ENCODE measurements at places on chromosomes 16 and 17. TPM values are rescaled to one million over a fixed set of nuclear protein-coding genes. Genes with fewer than 3 reads are reported as not detected.
A peak's percentile ranks its signal among the peaks of the same experiment; 100 is the strongest.

DNA sequence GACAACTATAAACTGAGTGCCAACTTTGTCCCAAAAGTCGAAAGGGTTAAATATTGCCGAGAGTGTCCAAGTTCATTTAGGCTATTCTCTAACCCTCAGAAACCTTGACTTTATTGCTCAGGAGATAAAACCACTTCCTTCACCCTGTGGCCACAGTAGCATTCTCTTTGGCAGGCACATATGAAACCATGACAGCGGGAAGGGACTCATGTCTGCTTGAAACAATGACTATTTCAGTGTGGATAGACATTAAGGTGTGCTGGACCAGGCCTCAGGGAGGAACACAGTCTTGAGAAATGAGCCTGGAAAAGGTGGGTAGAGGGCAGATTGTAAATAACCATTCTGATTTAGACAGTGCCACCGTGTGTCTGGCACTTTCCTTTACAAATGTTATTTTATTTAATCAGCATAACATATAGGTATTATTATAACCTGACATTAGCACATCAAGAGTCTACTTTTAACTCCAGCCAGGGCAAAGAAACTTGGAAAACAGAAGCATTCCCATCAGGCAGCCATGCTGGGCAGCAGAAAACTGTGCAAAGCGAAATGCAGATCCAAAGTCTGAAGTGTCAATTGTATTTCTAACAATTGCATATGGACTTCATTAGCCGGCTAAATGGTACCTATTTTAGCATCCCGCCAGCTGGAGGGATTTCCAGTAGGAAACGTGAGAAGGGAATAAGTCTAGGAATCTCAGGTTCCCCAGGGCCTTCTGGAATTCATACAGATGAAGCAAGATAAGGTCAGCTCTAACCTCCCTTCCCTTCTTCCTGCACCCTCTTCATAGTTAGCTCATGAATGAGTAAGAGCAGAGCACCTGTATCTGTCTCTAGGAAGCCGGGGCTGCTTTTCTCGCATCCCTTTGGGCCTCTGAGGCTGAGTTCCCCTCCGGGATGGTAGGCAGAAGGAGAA is 212.8 kb upstream of the ELAC2 start:
- H3K27ac ChIP-seq, result no peak overlapping the region
- H3K4me3 ChIP-seq, result no peak overlapping the region
- peak; percentile 80 for DNase-seq
- no peaks in the 10 kb centered on the region for H3K36me3 ChIP-seq

DNA sequence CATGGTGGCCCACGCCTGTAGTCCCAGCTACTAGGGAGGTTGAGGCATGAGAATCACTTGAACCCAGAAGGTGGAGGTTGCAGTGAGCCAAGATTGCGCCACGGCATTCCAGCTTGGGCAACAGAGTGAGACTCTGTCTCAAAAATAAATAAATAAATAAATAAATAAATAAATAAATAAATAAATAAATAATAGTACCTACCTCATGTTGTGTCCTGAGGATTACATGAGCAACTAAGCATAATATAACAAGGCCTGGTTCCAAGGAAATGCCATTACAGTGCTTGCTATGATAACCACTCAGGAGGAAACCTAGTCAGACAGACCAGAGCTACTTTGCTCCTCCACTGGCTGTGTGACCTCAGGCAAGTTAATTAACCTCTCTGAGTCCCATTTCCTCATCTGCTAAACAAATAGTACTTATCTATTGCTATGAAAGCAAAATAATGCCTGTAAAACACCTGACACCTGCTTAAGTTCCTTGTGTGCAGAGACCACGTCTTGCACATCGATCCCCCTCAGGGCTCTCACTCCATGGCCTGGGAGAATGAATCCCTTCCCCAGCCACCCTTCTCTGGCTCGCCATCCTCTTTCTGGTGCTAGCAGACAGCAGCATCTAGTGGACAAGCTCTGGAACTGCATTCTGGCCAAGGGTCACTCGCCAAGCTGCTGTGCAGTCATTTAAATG is 7.5 kb downstream of the EPOP start:
- H3K27me3 ChIP-seq, result peaks cover 4% of the 10 kb centered on the region
- peak; percentile 82 for DNase-seq
- H3K4me1 ChIP-seq, result no peaks in the 10 kb centered on the region
- no peaks in the 10 kb centered on the region for H3K36me3 ChIP-seq
- H3K4me3 ChIP-seq, result no peak overlapping the region

DNA sequence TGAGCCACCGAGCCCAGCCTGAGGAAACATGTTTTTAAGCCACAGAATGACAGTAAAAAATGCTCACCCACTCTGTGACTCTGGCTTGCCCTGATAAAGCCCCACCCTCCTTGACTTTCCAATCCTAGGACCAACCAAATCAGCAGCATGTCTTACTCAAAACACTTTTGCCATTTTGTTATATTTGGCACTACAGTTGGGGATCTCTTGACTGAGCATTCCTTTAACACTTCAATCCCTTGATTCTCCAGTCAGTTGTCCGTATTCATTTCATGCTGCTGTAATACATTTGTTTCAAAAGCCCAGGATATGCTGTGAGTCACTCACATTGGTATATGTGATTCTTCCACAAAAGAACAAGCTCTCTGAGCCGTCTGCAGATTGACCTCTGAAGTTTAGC is 8.2 kb downstream of the MYH3 start:
- DNase-seq, result no peak
- H3K27me3 ChIP-seq, result no peaks in the 10 kb centered on the region
- H3K4me1 ChIP-seq, result no peaks in the 10 kb centered on the region
- H3K27ac ChIP-seq, result no peak overlapping the region
- no peak overlapping the region for H3K4me3 ChIP-seq
- H3K36me3 ChIP-seq, result no peaks in the 10 kb centered on the region

DNA sequence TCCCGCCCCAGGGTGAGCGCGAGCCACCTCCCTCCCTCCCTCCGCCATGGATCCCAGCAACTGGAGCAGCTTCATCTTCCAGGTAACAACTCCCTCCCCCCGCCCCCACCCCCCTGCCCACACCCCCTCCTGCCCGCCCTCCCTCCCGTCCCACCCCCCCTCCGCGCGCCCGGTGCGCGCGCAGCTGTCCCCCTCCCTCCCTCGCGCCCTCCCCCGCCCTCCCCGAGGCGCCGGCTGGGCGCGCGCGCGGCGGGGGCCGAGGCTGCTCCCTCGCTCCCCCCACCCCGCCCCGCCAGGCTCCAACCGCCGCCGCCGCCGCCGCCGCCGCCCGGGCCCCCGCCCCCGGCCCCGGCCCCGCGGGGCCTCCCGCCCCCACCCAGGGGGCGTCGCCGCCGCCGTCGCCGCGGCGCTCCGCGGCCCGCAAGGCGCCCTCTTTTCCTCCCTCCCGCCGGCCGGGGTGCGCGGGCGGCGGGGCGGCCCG is at the start of gene MAZ:
Gene MAZ, plus strand, starts transcription at position 431 of the 481 bp plus-strand sequence. CDS start 173 bp downstream, outside the sequence.
- peak within 1 kb of the TSS; percentile 63 for H3K4me3 ChIP-seq
- H3K27ac ChIP-seq, result peak within 1 kb of the TSS; percentile 67
- peaks cover 51% of the 10 kb centered on the region for H3K36me3 ChIP-seq
- no peaks in the 10 kb centered on the region for H3K27me3 ChIP-seq
- DNase-seq, result no peak

DNA sequence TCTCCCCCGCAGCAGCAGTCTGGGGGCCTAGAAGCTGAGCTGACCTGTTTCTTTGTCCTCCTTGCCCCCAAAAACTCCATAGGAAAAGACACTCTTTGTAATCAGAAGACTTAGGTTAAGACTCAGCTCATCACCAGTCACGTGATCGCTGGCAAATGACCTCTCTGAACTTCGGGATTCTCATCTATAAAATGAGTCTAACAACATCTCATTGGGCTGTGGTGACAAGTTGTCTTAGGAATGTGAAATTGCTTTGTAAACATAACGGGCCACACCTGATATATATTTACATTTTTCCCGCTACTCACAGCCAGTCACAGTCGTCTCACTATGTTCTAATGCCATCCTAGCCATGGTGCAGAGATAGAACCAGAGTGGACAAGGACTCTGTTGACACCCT is 86.0 kb upstream of the LHX1 start:
- no peak overlapping the region for H3K4me3 ChIP-seq
- H3K36me3 ChIP-seq, result no peaks in the 10 kb centered on the region
- no peak for DNase-seq
- H3K4me1 ChIP-seq, result peaks cover 15% of the 10 kb centered on the region
- H3K27me3 ChIP-seq, result peaks cover 10% of the 10 kb centered on the region

- H3K36me3 ChIP-seq, result peaks cover 46% of the 10 kb centered on the region
- H3K4me1 ChIP-seq, result no peaks in the 10 kb centered on the region
- no peak overlapping the region for H3K4me3 ChIP-seq
- no peaks in the 10 kb centered on the region for H3K27me3 ChIP-seq
- DNase-seq, result no peak
These were observed 4.4 kb upstream of the NT5C start for GRCh38 chr17:75135946-75136345.

DNA sequence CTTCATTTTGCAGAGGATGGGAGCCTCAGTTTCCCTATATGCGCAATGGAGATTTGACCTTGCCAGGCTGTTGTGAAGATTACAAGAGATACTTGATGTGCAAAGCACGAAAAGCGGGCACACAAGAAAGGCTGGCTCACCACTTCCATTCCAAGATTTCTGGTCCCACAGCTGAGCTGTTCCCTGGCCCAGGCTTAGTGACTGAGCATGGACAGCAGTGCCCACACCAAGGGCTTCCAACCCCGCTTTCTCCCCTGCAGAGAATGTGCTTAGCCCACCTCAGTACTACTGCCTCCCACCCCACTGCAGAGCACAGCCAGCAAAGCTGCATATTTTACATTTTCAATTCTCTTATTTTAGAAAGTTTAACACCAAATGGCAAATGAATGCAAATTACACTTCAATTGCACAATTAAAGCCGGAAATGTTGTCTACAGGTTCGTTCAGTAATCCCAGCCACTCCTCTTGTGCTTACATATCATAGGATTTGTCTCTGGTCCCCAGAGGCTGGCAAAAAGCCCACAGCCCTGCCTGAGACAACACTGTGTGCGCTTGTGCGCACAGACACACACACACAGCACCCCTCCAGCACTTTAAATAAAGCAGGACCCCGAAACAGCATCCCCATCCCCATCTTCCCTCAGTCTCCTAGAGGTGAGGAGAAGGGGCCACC is 51.8 kb downstream of the VAC14 start:
- H3K27ac ChIP-seq, result no peak overlapping the region
- no peaks in the 10 kb centered on the region for H3K36me3 ChIP-seq
- H3K4me3 ChIP-seq, result no peak overlapping the region
- H3K4me1 ChIP-seq, result peaks cover 41% of the 10 kb centered on the region

DNA sequence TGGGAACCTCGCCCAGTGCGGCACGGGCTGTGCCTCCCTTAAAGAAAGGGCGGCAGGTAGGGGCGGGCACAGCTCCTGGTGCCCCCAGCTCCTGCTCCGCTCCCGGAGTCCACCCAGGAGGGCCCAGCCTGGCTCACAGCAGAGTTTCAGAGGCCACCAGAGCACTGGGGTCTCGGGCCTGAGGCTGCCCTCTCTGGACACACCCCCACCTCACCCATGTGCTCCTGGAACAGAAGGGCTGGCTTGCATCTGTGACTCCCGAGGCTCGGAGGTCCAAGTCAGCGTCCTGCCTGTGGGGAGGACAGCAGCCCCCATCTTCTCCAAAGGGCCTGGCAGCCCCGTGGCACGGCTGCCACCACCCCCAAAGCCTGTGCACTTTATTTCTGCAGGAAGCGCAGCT is 62.7 kb downstream of the RBFOX3 start:
- no peaks in the 10 kb centered on the region for H3K36me3 ChIP-seq
- DNase-seq, result no peak
- no peaks in the 10 kb centered on the region for H3K4me1 ChIP-seq
- no peak overlapping the region for H3K4me3 ChIP-seq
- H3K27me3 ChIP-seq, result peaks cover 62% of the 10 kb centered on the region

GRCh38 chr17:3689262-3690093 is 6.5 kb downstream of the P2RX5 start:
- no peaks in the 10 kb centered on the region for H3K4me1 ChIP-seq
- H3K4me3 ChIP-seq, result no peak overlapping the region
- H3K27me3 ChIP-seq, result no peaks in the 10 kb centered on the region
- no peak overlapping the region for H3K27ac ChIP-seq
- H3K36me3 ChIP-seq, result no peaks in the 10 kb centered on the region
- DNase-seq, result no peak

DNA sequence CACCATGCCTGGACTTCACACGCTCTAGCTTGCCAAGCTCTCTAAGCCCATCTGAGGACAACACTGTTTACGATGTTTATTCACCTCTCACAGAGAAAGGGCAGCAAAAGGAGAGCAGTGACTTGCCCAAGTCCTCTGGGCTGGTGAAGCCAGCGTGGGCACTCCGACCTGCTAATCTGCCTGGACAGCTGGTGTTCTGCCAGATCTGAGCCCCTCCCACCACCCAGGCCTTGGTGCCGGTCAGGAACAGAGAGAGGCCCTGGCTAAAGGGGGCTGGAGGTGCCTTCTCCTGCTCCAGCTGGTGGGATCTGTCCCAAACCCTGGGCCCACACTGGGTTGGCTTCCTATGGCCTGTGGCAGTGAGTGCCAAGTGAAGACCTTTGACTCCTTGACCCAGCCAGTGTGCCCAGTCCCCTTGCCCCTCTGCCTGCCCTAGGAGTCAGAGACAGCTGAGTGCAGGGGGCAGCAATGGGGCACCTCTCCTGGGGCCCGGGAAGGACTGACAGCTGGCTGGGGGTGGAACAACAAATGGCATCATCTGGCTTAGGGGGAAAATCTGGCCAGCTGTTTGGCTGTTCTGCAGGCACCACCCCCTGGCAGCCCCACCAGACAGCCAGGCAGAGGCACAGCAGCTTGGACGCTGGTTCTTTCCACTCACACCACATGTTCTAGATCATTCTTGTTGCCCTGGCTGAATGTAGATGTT is 1.8 kb upstream of the SLC4A1 start:
- DNase-seq, result peak; percentile 90
- no peaks in the 10 kb centered on the region for H3K36me3 ChIP-seq
- peak overlapping the region; percentile 77 for H3K27ac ChIP-seq
- peaks cover 37% of the 10 kb centered on the region for H3K4me1 ChIP-seq

DNA sequence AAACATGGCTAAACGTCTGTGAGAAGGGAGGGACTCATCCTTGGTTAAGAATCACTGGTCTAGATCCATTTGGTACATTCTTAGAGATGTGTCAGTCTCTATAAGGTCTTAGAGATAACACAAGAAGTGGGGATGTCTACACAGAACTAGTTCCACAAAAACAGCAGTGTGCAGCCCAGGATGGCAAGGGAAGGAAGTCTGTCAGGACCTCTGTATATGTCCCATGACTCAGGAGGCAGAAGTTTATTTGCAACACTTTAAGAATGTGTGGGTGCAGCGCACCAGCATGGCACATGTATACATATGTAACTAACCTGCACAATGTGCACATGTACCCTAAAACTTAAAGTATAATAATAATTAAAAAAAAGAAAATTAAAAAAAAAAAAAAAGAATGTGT is 548.5 kb upstream of the SOX9 start:
- H3K27me3 ChIP-seq, result peaks cover 3% of the 10 kb centered on the region
- H3K27ac ChIP-seq, result no peak overlapping the region
- H3K4me1 ChIP-seq, result no peaks in the 10 kb centered on the region
- H3K36me3 ChIP-seq, result no peaks in the 10 kb centered on the region

The RNPS1 gene
- 308 TPM for total RNA-seq

The SHCBP1 gene
- total RNA-seq, result 47.0 TPM

The RNF213 gene
- total RNA-seq, result 13.0 TPM

The HSPB9 gene
- total RNA-seq, result 0.28 TPM

The RBFOX1 gene
- 11.6 TPM for total RNA-seq

The RCVRN gene
- 0.06 TPM for total RNA-seq
